ENCODE measurements at places on chromosomes 7 and 10. TPM values are rescaled to one million over a fixed set of nuclear protein-coding genes. Genes with fewer than 3 reads are reported as not detected.
A peak's percentile ranks its signal among the peaks of the same experiment; 100 is the strongest.

R3HCC1L gene
- total RNA-seq = 4.0 TPM

NPY4R2 gene
- total RNA-seq = 1.1 TPM

PSAP gene
- 1,145 TPM for total RNA-seq

ANKRD1 gene
- 8,672 TPM for total RNA-seq

PTN gene
- 8.6 TPM for total RNA-seq

UCMA gene
- not detected for total RNA-seq

SDHAF3 gene
- 15.8 TPM for total RNA-seq

- no peaks in the 10 kb centered on the region for H3K27me3 ChIP-seq
- H3K4me1 ChIP-seq = no peaks in the 10 kb centered on the region
- H3K4me3 ChIP-seq = no peak overlapping the region
- H3K27ac ChIP-seq = no peak overlapping the region
Measured at GRCh38 chr10:5723692-5724091, 39.1 kb downstream of the TASOR2 start.

GRCh38 chr10:73863039-73863817, 11.1 kb downstream of the CAMK2G start:
- DNase-seq = no peak
- H3K4me3 ChIP-seq = no peak overlapping the region
- H3K27ac ChIP-seq = no peak overlapping the region
- H3K4me1 ChIP-seq = no peaks in the 10 kb centered on the region
- peaks cover 22% of the 10 kb centered on the region for H3K36me3 ChIP-seq

DNA sequence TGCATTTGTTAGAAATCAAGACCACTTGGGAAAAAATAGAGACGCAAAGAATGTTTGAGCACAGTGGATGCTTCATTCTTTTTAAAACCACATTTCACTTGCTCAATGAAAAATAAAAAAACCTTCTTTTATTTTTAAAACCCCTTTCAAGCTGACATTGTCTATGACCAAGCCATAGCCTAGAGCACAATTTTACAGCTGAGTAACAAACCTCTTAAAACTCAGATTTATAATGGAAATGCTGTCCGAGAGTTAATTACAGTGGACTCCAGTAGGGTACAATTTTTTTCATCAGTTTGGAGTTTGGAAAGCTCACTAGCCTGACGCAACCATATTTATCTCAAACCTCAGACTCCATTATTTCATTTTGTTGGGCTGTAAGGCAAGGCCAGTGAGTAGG, 116.3 kb downstream of the RNLS start:
- H3K27me3 ChIP-seq = no peaks in the 10 kb centered on the region
- no peak overlapping the region for H3K4me3 ChIP-seq
- H3K4me1 ChIP-seq = no peaks in the 10 kb centered on the region
- no peak overlapping the region for H3K27ac ChIP-seq

DNA sequence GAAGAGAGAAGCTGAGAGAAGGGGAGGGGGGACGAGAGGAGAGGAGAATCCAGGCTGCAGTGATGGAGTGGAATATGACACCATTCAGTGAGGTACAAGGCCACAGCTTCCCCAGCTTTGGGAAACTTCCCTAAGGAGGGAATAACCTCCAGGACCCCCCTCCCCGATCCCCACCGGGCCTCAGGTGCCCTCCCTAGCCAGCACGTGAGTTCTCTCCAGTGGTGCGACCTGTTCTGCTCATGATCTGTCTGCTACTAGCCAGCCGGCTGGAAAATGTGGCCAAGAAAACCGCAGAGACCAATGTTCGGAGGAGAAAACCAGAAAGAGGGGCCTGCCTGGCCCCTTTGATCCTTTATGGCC, 39.9 kb upstream of the AGK start:
- H3K27ac ChIP-seq = no peak overlapping the region
- no peak overlapping the region for H3K4me3 ChIP-seq
- no peaks in the 10 kb centered on the region for H3K36me3 ChIP-seq
- peaks cover 11% of the 10 kb centered on the region for H3K4me1 ChIP-seq
- H3K27me3 ChIP-seq = no peaks in the 10 kb centered on the region

DNA sequence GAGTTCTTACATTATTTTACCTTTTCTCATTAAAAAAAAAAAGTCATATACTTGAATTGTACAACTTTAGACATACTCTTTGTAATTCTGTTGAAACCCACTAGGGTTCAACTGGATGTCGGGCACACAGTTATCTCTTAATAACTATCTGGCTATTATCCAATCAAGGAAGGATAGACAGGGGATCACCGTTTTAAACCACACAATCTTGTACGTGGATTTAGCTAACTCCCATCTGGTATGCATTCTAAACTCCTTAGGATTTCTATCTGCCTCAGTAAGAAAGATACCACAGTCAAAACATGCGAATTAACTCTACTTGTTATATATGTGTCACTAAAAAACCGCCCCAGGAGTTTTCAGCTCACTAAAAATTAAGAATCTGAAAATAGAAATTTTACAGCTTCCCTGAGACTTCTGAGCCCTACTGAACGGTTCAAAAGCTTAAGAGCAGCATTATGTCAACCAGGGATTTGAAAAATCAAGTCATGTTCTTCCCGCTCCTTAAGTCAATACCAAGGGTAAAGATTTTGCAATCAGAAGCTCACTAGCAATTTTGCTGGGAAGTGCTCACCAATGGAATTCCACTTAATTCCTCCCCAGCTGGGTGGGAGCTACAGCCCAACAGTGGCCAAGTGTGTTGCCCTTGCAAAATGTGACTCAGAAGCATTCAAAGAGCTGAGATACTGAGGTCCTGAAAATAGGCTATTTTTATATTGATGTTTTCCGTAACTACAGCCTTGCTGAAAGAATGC, 267.0 kb downstream of the FRMD4A start:
- no peaks in the 10 kb centered on the region for H3K36me3 ChIP-seq
- no peaks in the 10 kb centered on the region for H3K4me1 ChIP-seq
- peak; percentile 66 for DNase-seq
- no peak overlapping the region for H3K27ac ChIP-seq
- no peaks in the 10 kb centered on the region for H3K27me3 ChIP-seq
- H3K4me3 ChIP-seq = no peak overlapping the region

- H3K4me3 ChIP-seq = no peak overlapping the region
- no peak overlapping the region for H3K27ac ChIP-seq
- H3K4me1 ChIP-seq = no peaks in the 10 kb centered on the region
- no peaks in the 10 kb centered on the region for H3K27me3 ChIP-seq
- peaks cover 53% of the 10 kb centered on the region for H3K36me3 ChIP-seq
Measured at GRCh38 chr7:99456288-99456687, 9.7 kb downstream of the ATP5MF start.

DNA sequence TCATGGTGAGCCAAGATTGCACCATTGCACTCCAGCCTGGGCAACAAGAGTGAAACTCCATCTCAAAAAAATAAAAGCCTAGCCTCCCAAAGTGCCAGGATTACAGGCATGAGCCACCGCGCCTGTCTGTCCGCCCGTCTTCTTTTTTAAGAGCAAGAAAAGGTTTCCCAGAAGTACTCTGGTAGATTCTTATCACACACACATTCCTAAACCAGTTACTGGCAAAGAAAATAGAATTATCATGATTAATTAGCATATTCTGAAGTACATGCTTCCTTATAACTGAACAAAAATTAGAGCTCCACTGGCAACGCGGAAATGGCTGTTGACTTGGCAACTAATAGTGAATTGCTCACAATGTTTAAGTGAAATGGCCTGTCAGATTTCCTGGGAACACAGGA, 87.0 kb downstream of the ADK start:
- H3K4me1 ChIP-seq = no peaks in the 10 kb centered on the region
- peaks cover 3% of the 10 kb centered on the region for H3K36me3 ChIP-seq
- H3K27ac ChIP-seq = no peak overlapping the region

DNA sequence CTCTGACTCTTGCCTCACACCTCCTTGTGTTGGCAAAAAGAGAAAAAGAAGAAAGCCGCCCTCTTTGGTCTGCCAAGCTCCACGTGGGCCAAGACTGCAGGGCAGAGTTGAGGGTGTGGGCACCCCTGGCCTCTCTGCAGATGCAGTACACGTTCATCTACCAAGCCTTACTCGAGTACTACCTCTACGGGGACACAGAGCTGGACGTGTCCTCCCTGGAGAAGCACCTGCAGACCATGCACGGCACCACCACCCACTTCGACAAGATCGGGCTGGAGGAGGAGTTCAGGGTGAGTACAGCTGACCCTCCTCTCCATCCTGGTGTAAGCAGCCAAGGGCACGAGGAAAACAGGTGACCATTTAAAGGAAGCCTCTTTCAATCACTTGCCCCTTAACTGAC, 56.1 kb downstream of the MKI67 start:
- H3K36me3 ChIP-seq = peaks cover 88% of the 10 kb centered on the region
- no peaks in the 10 kb centered on the region for H3K27me3 ChIP-seq
- peaks cover 2% of the 10 kb centered on the region for H3K4me1 ChIP-seq
- H3K4me3 ChIP-seq = no peak overlapping the region
- no peak overlapping the region for H3K27ac ChIP-seq

- no peak overlapping the region for H3K27ac ChIP-seq
- H3K4me1 ChIP-seq = no peaks in the 10 kb centered on the region
- no peak for DNase-seq
- no peak overlapping the region for H3K4me3 ChIP-seq
Measured at GRCh38 chr7:49295146-49295545, 370.8 kb downstream of the CDC14C start.

DNA sequence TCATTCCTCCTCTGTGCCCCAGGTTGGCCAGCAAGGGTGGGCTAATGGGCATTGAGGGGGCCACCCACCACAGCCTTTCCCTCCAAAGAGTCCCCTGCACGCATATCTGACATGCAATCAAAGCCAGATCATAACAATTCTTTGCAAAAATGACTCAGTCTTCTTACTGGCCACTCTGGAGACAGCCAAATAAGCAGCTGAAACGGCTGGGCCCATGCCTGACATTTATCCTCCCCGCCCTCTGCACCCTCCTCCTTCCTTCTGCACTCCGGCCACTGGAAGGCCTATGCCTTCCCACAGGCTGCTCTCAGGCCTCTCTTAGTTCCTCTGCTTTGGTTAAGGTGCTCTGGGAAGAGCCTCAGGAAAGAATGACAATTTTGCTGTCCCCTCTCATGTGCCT, 29.2 kb upstream of the NPFFR1 start:
- no peak overlapping the region for H3K4me3 ChIP-seq
- H3K27ac ChIP-seq = no peak overlapping the region
- H3K36me3 ChIP-seq = no peaks in the 10 kb centered on the region
- no peak for DNase-seq
- no peaks in the 10 kb centered on the region for H3K4me1 ChIP-seq
- no peaks in the 10 kb centered on the region for H3K27me3 ChIP-seq

DNA sequence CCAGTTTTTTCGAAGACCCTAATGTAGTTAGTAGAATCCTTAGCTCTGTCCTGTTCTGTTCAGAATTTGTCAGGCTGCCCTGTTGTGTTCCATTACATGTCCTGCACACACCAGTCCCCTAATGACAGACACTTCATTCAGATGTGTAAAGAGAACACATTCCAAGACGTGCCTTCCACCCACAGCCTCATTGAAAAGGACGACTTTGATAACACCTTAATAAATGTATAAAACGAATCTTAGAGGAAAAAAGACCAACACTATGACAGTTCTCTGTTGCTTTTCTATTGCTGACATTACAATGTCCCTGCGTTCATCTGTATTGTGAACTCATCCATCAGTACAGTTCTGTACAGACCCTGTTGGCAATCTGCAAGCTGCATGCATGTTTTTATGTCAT, 3.5 kb downstream of the LRRTM3 start:
- H3K4me1 ChIP-seq = peaks cover 12% of the 10 kb centered on the region
- H3K36me3 ChIP-seq = no peaks in the 10 kb centered on the region
- H3K27ac ChIP-seq = no peak overlapping the region
- H3K27me3 ChIP-seq = no peaks in the 10 kb centered on the region

- H3K4me3 ChIP-seq = no peak overlapping the region
- no peaks in the 10 kb centered on the region for H3K27me3 ChIP-seq
- peaks cover 17% of the 10 kb centered on the region for H3K36me3 ChIP-seq
- no peak for DNase-seq
- peaks cover 49% of the 10 kb centered on the region for H3K4me1 ChIP-seq
Measured at GRCh38 chr7:47318395-47319182, 263.3 kb downstream of the TNS3 start.

DNA sequence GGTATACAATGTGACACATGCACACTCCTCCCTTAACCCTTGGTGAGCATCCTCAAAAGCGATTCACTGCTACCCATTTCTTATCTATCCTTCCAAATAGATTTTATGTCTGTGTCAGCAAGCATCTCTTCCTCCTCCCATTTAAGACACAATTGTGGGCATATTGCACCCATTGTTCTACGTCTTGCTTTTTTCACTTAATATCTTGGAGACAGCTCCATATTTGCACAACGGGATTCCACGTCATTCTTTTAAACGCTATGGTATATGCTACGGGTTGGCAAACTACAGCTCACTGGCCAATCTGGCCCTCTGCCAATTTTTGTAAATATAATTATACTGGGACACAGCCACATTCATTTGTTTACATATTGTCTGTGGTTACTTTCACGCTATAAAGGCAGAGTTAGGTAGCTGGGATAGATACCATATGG, 88.6 kb downstream of the RNF216 start:
- H3K27ac ChIP-seq = peak overlapping the region; percentile 87
- no peaks in the 10 kb centered on the region for H3K27me3 ChIP-seq
- DNase-seq = no peak
- H3K4me1 ChIP-seq = peaks cover 100% of the 10 kb centered on the region
- H3K4me3 ChIP-seq = peak overlapping the region; percentile 39

- DNase-seq = no peak
- no peak overlapping the region for H3K27ac ChIP-seq
- H3K4me3 ChIP-seq = no peak overlapping the region
- H3K4me1 ChIP-seq = no peaks in the 10 kb centered on the region
- H3K27me3 ChIP-seq = peaks cover 9% of the 10 kb centered on the region
Measured at GRCh38 chr7:128888756-128889095, 21.8 kb downstream of the KCP start.

- DNase-seq = no peak
- H3K36me3 ChIP-seq = no peaks in the 10 kb centered on the region
- peaks cover 7% of the 10 kb centered on the region for H3K4me1 ChIP-seq
Measured at GRCh38 chr7:121069346-121070100, 81.0 kb downstream of the CPED1 start.

DNA sequence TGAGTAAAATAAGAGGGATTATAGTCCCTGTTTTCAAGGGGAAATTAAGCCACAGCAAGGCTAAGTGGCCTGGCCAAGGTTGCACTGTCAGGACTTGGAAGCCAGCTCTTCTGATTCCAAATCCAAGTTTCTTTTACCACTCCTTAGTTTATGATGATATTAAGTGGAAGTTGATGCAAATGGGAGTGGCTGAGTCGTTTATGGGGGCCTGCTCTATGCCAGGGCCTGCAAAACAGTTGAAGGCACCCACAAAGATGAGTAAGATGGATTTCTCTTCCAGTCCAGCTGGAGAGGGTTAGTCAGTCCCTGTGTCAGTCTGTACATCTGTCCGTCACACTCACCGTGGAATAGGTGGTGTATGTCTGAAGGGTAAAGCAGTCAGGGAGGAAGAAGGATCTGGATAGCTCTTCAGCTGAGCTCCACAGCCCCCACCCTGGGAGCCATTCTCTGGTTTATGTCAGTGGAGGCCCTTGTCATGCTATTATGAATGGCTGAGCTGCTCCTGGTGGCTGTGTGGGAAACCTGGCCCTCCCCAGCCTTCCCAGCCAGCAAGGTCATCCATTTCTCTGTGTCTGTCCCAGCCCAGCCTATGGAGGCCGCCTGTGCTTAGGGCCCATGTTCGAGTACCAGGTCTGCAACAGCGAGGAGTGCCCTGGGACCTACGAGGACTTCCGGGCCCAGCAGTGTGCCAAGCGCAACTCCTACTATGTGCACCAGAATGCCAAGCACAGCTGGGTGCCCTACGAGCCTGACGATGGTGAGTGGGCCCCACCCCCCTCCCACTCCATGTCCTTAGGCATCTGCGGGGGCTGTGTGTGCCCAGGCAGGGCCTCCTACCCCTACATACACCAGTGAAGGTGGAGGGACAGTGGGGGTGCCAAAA, 44.5 kb downstream of the TBATA start:
- no peak overlapping the region for H3K4me3 ChIP-seq
- peaks cover 21% of the 10 kb centered on the region for H3K4me1 ChIP-seq
- H3K27ac ChIP-seq = no peak overlapping the region
- no peaks in the 10 kb centered on the region for H3K27me3 ChIP-seq
